Activated T-helper 1 cell treated with anti-CD3 and anti-CD28 coated beads, Interleukin-12 subunit alpha, Interleukin-12 subunit beta, Interleukin-2, Interleukin-4 antibody, amounts not matched to agents 30 ng/mL and 10 ng/mL and 1 ng/mL, durations not matched to agents 14 hours and 24 hours and 36 hours (primary cell): ENCODE measurements at places on chromosomes 11 and 22.

DNA sequence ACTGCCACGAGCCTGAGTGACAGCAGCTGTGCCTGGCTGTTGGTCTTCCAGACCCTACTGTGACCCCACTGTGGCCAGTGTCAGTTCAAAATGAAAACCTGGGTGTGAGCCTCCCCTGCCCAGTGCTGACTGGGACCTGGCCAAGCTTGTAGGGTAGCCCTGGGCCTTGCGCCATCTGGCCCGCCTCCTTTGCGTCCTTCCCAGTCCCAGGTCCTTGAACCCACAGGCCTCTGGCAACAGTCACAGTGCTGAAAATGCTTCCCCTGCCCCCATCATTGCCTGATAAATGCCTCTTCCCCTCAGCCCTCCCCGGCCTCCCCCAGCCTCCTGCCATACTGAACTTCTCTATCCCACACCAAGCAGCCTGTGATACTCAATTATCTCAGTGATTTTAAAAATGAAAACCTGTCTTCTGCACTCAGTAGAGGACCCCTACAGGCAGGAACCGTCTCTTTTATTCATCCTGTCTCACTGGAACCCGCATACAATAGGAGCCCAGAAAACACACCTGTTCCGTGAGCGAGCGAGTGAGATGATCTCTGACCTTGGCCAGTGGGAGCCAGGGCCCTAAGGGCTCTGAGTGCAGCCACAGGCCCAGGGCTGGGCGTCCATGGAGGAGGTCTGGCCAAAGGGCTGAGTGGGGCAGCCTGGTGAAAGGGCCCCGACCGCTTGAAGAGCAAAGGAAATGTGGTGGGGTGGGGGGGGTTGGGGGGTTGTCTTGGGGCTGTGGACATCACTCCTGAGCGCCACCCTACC, 49.7 kb upstream of the TTLL12 start:
- no peak for DNase-seq

GRCh38 chr11:72225411-72225951, 914 bp downstream of the INPPL1 start:
- DNase-seq: no peak

DNA sequence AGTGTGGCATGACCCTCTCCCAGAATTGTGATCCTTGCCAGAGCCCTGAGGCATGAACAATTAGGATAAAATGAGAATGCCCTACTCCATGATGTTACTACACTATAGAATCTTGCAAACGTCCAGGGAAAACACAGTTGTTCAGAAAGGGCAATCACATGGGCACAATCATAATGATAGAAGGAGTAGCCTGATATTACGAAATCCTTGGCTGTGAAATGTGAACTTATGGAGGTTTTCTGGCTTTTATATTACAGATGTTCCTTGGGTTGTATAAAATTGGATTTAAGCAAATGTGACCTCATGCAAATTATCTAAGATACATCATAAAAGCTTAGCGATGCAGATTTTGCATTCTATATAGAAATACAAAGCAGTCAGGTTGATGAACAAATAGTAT, 29.4 kb upstream of the TPH1 start:
- no peak for DNase-seq

DNA sequence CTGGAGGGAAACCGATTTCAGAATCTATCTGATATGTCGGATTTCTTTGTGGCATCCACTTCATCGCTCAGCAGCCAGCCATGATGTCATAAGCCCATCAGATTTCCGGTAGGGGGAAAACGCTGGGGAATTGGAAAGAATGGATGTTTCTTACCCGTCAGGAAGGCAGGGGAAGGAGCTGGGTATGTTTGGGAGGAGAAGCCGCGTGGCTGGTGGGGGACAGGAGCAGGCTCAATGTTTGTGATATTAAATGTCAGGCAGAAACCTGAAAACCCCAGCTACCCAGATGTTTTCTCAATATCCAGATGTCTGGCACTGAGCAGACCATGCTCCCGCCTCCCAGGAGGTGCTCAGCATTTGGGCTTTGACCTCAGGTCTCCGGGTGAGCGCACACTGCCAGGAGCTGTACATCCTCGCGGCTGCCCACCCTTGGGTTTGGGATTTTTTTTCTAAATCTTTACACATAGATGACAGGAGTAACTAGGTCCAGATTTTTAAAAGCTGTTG, 67.5 kb downstream of the NFAM1 start:
- no peak for DNase-seq

- no peak for DNase-seq
Observed at GRCh38 chr11:18705651-18706281, 7.2 kb downstream of the TMEM86A start.

GRCh38 chr11:103147627-103148026, 38.4 kb downstream of the DYNC2H1 start:
- DNase-seq: no peak

- DNase-seq: no peak
Observed at GRCh38 chr11:18778468-18778867, 13.1 kb downstream of the PTPN5 start.

DNA sequence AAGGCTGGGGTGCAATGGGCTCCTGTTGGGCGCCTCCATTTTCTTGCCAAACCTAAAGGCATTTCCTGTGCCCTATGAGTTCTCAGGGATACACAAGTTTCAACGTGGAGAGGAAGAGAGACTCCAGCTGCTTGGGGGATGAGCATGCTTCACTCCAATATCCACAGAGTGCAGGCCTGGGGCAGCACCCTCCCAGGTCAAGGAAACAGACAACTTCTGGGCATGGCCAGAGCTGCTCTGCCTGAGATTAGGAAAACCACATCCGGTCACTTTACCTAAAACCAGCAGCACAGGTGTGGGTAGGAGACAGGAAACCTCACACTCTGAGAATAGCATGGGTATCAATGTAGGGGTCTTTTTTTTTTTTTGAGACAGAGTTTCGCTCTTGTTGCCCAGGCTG, 28.7 kb downstream of the TMEM184B start:
- DNase-seq: no peak

DNA sequence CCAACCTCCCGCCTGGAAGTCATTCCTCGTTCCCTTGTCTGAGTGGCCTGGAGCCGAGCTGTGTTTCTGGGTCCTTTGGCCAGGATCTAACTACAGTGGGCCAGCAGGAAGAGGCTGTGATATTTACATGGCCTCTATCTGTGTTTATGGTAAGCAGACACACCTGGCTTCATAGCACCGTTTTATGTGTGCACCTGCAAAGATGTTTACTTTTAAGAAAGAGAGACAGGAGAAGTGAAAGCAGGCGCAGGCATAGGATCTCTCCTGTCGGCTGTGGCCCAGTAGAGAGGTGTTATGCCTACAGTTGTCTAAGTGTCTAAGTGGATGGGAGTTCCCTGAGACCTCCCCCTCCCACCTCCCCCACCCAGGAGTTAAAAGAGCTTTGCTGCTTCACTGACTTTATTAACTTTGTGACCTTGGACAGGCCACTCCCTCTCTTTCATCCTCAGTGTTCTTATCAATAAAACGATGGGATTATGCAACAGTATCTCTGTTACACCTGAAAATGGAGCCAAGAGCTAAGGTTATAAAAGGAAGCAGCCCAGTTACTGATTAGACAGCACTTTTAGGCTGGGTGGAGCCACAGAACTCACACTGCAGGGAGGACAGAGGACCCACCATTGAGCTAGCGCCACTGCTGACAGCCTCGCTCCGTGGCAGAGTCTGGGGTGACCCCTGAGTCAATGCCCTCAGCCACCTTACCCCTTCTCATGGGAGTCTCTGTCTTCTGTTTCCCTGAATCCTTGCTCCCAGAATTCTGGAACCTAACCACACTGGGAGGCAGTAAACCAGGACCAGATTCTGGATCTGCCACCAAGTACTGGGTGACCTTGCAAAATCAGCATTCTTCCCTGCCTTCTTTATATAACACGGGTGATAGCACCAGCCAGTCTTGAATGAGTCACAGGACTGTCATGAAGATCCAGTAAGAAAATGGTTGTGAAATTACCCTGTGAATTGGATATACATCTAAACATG, 22.0 kb downstream of the ST14 start:
- DNase-seq: no peak

GRCh38 chr11:111206472-111206871, 39.1 kb upstream of the POU2AF2 start:
- no peak for DNase-seq

DNA sequence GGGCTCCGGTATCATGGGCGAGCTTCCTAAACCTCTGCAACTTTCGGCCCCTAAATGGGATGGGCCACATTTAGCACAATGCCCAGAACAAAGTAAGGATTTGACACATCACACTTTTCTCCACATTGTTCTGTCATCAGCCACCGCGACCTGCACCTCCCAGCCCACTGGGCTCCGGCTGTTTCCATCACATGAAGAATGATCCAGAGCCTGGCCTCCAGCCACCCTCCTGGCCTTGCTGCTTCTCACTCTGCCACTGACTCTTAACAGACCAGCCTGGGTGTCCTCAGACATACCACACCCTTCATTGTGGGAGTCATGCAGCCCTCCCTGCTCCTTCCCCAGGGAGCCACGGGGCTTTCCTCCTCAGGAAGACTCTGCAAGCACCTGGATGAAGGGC, 113.7 kb downstream of the IGLL1 start:
- DNase-seq: no peak

- DNase-seq: no peak
Observed at GRCh38 chr11:67640758-67641337, 1.3 kb upstream of the TBX10 start.

- no peak for DNase-seq
Observed at GRCh38 chr22:48327721-48328120, 1500.0 kb downstream of the BRD1 start.
